ENCODE measurements at places on chromosomes 7 and 10.

- no peak for DNase-seq
These were observed 254.6 kb downstream of the TNS3 start for GRCh38 chr7:47327346-47327697.

GRCh38 chr7:37028909-37029440 lies 304.7 kb upstream of the AOAH start:
- DNase-seq: no peak

- DNase-seq: no peak
These were observed 803.0 kb downstream of the GRM8 start for GRCh38 chr7:126449611-126450268.

GRCh38 chr10:43350156-43350555 lies 21.3 kb upstream of the FXYD4 start:
- peak; percentile 91 for DNase-seq

- DNase-seq: no peak
These were observed 11.8 kb downstream of the SLC25A13 start for GRCh38 chr7:96310110-96310509.

DNA sequence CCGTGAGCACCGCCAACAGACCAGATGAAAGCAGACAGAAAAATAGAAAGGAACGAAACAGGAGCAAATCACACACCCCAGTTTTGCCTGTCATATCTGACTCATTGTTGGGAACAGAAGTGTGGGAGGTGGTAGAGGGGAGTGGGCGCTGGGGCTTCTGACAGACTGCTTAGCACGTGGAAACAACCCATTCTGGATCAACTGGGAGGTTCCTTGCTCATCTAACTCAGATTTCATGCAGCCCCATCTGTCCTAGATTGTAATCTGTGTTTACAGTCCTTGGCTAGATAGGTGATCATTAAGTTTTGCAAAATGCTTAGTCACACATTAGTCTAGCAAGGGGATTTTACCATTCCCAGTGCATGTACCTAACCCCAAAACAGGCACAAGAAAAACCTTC lies 154.1 kb downstream of the NRP1 start:
- DNase-seq: no peak
